ENCODE measurements at places on chromosomes 5 and 9.
A peak's percentile ranks its signal among the peaks of the same experiment; 100 is the strongest.

GRCh38 chr9:96006961-96007360 lies 131.5 kb downstream of the ERCC6L2 start:
- no peak for DNase-seq

DNA sequence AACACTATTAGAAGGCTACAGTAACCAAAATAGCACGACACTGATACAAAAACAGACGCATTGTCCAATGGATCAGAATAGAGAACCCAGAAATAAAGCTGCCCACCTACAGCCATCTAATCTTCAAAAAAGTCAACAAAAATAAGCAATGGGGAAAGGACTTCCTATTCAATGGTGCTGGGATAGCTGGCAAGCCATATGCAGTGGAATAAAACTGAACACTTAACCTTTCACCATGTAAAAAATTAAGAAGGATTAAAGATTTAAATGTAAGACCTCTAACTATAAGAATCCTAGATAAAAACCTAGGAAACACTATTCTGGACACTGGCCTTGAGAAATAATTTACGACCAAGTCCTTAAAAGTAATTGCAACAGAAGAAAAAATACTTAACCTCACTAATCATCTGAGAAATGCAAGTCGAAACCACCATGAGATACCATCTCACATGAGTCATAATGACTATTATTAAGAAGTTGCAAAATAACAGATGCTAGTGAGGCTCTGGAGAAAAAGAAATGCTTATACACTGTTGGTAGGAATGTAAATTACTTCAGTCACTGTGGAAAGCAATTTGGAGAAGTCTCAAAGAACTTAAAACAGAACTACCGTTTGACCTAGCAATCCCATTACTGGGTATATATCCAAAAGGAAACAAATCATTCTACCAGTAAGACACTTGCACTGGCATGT lies 203.3 kb upstream of the CDH9 start:
- no peak for DNase-seq

DNA sequence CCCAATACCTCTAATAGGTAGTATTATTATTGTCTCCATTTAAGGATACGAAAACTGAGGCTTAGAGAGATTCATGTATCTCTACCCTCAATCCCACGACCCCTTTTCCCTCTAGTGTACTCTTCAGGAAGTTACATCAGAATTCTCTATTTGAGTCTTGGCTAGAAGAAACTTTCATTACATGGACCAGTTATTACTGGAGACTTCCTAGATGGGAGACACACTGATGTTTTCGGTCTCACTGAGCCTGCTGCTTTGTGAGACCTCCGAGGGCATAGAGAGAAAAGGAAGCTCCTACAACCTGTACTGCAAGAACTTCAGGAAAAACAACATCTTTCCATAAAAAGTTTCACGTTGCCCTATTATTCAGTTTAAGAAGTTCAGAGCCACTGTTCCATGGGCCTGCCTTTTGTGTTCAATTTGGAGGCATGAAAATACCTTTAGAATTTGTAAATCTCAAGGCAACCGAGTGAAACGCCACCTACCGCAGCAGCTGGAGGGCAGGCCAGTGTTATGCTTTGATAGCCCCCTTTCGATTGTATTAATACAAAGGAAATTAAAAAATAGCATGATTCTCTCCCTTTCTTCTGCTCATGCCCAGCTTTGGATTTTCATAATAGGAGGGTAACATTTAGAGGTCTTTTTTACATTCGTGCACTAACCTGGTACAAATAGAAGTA lies 223.3 kb downstream of the EBF1 start:
- DNase-seq: no peak

GRCh38 chr5:54873691-54874090 lies 111.7 kb downstream of the ESM1 start:
- no peak for DNase-seq

- no peak for DNase-seq
These were observed 28.0 kb downstream of the PRUNE2 start for GRCh38 chr9:76877961-76878360.

GRCh38 chr5:91343916-91344315 lies 39.2 kb downstream of the ARRDC3 start:
- DNase-seq: no peak

GRCh38 chr9:108766626-108767161 lies 89.1 kb downstream of the ACTL7B start:
- DNase-seq: no peak

DNA sequence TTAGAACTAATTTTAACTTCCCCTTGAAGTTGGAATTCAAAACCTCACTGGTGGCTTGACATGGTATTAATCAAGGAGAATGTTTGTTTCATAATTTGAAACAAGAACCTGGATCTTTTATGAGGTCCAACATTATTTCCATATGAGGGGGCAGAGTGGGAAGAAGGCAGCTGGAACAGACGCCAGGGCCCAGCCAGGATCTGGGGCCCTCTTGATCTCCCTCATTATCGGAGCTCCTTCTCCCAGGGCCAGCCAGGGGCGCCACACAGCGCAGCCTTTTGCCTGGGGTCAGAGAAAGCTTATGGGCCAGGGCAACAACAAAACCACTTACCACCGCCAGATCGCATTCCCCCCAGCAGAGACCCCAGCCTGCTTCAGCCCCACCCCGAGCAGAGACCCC lies 27.1 kb upstream of the NKD2 start:
- no peak for DNase-seq

DNA sequence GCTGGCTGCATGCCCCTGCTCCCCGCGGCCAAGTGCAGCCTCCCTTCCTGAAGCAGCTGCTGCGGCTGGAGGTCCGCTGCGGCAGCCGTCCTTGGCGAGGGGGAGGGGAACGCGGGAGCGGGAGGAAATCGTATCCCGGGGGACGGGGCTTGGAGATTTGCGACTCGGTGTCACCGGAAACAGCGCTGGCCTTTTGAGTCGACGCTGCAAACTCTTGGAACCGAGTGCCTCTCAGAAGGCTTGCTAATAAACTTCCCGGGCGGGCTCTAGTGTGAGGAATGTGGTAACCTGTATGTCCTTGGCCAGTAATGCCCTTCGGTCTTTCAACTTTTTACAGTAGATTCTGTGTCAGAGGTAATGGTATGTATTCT lies 82.7 kb downstream of the PTPDC1 start:
- DNase-seq: no peak

- no peak for DNase-seq
These were observed 2.8 kb upstream of the NKX2-5 start for GRCh38 chr5:173237875-173238220.

- no peak for DNase-seq
These were observed 19.7 kb downstream of the NIPSNAP3B start for GRCh38 chr9:104783588-104783987.

- peak; percentile 16 for DNase-seq
These were observed 6.4 kb upstream of the TOR4A start for GRCh38 chr9:137270929-137271695.

DNA sequence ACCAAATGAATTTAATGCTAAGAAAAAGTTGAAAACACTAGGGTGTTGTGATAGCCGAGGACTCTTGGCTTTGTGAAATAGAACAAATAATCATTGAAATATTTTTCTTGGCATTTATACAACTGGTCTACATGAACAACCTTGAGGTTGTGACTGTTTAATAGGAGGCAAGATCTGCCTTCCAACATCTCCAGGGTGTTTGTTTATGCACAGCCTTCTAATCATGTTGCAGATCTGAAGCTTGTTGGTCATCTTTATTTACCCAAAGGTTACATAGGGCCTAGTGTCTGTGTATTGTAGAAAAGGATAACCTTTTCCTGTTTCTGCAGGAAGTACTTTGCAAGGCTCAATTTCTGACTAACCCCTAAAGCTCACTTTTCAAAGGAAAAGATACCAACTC lies 65.2 kb upstream of the RANBP3L start:
- DNase-seq: no peak

- no peak for DNase-seq
These were observed 123.1 kb upstream of the ANKRD55 start for GRCh38 chr5:56356121-56356835.

- DNase-seq: no peak
These were observed 2.1 kb downstream of the DHX29 start for GRCh38 chr5:55305345-55305744.

- no peak for DNase-seq
These were observed 64.5 kb downstream of the PRKACG start for GRCh38 chr9:68949271-68950000.

DNA sequence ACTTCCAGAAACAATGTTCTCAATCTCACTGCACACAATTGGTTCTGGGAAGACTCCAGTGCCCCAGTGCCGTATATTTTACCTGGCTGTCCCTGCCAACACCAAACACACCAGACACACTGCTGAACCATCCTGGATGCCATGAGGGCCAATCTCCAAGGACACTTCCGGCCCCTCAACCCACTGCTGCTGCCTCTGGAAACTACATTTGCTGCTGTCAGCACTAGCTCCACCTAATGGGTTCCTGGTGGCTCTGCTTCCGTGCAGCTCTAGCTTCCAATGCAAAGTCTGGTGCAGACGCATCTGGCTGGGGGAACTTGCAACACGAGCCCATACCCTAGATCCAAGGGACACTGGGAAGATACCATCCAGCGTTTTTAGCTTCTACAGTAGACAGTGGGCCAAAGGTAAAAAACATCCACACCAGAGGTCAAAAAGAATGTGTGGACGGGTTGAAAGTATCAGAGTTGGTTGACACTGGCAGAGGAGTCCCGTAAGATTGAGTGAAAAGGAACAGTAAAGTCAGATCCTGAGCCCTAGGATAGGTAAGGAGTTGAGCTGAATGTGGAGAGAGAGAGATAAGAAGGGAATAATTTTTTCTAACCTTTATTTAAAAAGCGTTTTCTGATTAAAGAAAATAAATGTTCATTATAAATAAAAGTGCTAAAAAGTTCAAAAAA lies 99.7 kb upstream of the KIF2A start:
- DNase-seq: no peak

GRCh38 chr5:76547891-76548524 lies 75.2 kb downstream of the F2RL2 start:
- no peak for DNase-seq

DNA sequence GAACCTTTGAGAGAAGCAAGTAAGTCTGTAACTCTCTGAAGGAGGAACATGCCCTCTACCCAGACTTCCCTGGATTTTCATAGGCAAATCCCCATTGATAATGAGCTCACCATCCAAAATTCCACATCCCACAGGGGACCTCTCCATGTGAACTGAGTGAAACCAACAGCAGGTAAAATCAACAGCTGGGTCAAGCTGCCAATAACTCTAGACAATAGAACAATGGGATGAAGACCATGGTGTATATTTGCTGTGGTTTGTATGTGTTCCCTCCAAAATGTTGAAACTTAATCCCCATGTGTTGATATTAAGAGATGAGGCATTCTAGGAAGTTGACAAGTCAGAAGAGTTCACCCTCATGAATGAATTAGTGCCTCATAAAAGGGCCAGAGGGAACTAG lies 110.2 kb upstream of the MYO10 start:
- DNase-seq: no peak

DNA sequence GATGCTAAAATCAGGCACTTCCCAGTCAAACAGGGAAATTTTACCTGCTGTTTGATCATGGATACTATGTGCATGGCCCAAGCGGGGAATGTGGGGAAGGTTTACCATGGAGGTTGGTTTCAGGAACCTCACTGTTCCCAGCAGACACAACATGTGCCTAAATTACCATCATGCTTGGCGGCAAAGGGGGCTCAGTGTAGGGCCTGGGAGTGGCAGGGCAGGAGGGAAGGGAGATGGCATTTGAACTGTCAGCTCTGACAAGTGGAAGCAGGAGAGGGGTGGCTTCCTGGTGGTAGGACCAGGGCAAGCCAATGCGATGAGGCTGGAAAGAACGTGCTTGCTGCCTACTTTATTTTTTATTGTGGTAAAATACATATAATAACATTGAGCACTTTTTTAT lies 71.7 kb upstream of the SLC25A51 start:
- DNase-seq: no peak

- no peak for DNase-seq
These were observed 19.3 kb downstream of the KYAT1 start for GRCh38 chr9:128862401-128862851.

DNA sequence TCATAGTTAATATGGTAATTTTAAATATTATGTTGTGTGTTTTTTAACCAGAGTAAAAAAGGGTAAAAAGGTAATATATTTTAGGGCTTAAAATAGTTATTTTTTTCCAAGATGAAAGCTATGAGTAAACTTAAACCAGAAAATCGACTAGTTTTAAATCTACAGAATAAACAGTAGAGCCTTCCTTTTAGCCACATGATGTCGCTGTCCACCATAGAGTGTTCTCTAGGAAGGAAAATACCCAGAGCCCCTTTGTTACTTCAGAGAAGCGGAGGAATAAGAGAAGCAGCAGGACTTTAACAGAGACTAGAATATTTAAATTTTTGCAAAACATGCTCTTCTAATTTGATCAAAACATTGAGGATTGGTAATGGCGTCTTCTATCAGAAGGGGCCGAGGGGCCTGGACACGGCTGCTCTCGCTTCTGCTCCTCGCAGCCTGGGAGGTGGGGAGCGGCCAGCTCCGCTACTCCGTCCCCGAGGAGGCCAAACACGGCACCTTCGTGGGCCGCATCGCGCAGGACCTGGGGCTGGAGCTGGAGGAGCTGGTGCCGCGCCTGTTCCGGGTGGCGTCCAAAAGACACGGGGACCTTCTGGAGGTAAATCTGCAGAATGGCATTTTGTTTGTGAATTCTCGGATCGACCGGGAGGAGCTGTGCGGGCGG lies at the start of gene PCDHA2:
PCDHA2 (plus strand) TSS at position 258 of the 664 bp plus-strand sequence.
- no peak for DNase-seq

DNA sequence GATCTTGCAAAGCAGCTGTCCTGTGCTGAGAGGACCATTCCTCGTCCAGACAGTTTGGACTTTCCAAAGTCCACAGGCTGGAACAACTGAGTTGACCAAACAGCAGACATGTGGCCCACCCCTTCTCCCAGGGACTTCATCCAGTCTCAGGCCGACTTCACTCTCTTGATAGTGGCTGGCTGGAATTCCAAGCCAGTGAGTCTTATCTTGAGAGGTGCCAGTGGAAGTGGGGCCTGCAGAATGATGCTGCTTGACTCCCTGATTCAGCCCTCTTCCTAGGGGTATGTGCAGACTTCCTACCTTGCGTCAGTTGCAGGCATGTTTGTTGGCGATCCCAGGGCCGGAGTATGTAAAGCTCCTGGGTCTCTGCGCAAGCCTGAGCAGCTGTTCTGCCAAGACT lies 131.4 kb upstream of the TSLP start:
- no peak for DNase-seq

Data from CD4-positive, alpha-beta T cell treated with Interleukin-15 for 4 hours (primary cell).